ENCODE measurements at places on chromosomes 3 and 15.

DNA sequence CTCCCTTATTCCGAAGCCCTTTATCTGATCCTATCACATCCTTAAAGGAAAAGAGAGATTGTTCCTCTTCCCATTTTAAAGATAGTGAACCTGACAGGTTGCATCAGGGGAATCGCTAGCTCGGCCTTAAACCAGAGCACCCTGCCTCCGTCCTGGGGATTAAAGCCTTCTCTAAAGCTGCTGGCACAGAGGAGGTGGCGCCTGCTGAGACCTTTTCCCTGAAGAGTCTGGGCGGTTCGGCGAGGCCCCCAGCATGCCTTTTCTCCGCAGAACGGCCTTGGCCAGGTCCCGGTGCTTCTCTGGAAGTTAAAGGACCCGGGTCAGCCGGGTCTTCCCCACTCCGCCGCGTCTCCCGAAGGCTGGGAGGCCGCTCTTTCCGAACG lies 593 bp downstream of the FAM219B start:
- DNase-seq = peak; percentile 17

- DNase-seq = no peak
Observed at GRCh38 chr15:77384086-77384485, 35.8 kb downstream of the PEAK1 start.

GRCh38 chr15:66802025-66803001 lies 100.3 kb downstream of the SMAD6 start:
- DNase-seq = no peak

GRCh38 chr3:129001101-129001805 lies at the start of gene EFCC1:
Gene EFCC1 (plus strand): TSS chr3:129001304. CDS start chr3:129001629, 325 bp downstream.
- no peak for DNase-seq

DNA sequence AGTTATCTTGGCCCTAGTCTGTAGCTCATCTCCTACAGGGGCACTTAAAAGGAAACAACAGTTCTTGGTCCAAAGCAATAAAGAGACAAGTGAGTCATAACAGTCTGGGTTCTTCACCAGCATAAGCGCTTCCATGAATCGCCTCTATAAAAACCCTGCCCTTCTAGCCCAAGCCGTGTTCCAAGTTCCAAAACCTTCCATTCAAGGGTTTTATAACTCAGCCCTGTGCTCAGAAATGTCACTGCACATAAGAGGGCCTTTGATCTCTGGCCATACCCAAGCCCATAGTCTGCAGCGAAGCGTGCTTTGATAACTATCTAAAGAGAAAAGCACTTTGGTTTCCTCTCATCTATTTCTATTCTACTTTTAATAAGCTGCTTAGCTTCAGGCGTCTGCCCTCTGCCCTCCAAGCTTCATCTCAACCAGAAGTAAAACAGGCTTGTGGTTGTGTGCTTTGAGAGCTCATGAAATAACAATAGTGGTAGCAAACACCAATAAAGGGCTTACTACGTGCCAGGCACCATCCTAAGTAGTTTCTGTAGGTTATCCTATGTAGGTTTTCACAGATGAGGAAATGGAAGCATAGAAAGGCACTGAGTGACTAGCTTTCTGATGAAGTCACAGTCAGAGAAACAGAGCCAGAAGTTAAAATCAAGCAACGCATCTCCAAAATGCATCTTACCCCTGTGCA lies 64.0 kb upstream of the AKAP13 start:
- DNase-seq = no peak

DNA sequence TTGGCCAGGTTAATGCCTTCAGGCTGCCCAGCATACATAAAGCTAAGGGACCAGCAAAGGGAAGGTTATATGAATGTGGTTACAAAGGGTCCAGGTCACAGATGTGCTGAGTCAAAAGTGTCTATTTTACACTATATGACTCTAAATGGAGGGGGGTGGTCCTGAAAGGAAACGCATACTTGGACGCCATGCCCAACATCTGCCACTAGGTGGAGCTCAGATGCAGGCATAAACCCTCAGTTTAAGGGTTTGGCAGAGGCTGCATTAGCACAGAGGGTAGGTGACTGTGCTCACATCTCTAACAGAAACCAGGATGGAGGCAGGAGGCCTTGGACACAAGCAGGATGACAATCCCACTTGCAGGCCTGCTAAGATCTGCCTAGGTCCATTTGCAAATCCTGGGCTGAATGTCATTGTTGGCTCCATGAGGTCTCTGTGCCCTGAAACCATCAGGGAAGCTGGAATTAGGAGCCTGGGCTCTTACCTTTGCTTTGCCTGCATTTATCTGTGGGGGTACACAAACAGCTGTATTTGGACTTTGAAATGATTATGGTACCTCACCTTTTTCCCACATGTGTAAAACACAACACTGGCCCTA lies 55.8 kb downstream of the ZNF621 start:
- DNase-seq = peak; percentile 48

DNA sequence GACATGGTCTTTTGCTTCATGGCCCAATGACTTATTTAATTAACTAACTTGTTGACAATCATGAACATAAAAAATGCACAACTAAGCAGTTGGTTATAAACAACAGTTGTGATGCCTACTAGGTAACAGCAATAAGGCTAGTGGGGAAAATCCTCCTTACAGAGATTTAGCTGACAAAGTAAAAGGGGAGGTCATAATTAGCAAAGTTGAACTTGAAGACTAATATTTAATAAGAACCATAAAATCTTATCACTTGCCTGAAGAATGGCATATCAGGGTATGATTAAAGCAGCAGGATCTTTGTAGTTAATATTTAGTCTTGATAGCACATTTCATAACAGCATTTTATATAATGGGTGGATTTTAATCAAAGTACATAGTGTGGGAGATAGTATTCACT lies 84.2 kb downstream of the MME start:
- no peak for DNase-seq

DNA sequence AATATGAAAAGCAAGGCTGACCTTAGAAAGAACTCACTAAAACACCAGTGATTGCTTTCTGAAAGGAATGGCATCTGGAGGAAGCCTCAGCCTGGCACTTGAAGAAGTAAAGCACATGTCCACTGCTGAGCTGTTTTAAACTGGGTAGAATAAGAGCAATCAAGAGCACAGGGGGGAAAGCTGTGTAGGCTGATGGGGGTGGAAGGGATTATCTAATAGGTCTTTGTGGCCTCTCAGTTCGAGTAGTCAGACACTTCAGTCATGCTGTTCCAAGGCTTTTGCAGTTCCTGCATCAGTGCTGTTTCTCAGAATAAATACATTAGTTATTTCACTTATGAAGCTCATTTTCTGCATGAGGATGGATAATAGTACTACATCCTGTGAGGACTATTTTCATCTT lies 22.6 kb downstream of the CCDC191 start:
- DNase-seq = no peak

- DNase-seq = no peak
Observed at GRCh38 chr3:64023861-64024223, 548 bp upstream of the PSMD6 start.

GRCh38 chr3:80994085-80994665 lies 767.3 kb downstream of the GBE1 start:
- DNase-seq = no peak

DNA sequence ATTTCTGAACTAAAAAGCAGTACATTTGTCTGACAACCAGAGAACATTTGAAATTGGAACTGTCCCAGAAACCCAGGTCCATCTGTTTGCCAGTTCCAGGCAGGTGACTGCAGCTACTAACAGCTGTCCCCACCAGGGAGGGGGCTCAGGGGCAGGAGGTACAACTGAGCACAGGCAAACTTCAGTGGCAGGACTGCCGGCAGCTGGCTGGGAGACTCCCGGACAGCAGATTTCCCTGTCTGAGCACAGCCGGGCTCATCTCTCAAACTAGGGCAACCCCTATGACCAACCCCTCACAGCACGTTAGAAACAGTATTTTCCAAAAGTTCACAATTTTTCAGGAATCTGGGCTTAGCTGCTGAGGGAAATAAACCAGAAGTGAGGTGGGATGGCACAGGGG lies 88.8 kb downstream of the MEGF11 start:
- DNase-seq = no peak

DNA sequence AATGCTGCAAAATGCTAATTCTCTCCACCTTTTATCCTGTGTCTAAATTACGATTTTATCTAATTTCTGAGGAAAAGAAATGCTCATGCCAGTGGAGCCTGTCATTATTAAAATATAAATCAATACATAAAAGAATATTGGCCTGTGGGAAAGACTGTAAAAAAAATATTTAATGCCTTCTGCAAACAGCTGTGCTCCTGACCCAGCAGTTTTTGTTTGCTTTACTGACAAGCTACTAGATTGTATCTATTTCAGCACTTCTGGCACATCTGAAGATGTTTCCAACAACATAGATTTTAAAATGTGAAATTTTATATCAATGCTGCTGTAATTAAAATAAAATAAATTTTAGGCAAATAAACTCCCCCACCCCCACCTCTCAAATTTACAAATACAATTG lies 493.6 kb upstream of the AGTR1 start:
- DNase-seq = no peak

DNA sequence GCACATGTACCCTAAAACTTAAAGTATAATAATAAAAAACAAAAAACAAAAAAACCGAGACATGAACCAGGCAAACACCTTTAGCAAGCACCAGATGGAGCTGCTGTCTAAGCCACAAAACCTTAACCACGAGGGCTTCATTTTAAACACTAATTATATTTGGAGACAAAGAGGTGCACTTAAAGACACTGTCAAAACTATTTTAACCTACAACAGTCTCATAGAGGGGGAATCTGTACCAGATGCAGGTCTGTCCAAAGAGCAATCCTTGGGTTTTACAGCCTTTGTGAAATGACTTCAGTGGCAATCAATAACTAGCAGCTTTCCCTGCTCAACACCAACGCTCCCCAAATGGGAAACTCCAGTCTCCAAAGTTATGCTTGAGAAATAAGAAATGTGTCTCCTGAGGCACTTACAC lies 115.7 kb upstream of the TSPAN3 start:
- no peak for DNase-seq

GRCh38 chr15:70426096-70426821 lies 328.5 kb upstream of the TLE3 start:
- DNase-seq = no peak

GRCh38 chr15:55784286-55784685 lies 41.3 kb upstream of the PRTG start:
- no peak for DNase-seq

GRCh38 chr3:177185035-177185574 lies 12.2 kb downstream of the TBL1XR1 start:
- DNase-seq = no peak

- no peak for DNase-seq
Observed at GRCh38 chr15:80026754-80027153, 32.7 kb upstream of the ZFAND6 start.

- no peak for DNase-seq
Observed at GRCh38 chr15:54547491-54547890, 569.2 kb downstream of the UNC13C start.

DNA sequence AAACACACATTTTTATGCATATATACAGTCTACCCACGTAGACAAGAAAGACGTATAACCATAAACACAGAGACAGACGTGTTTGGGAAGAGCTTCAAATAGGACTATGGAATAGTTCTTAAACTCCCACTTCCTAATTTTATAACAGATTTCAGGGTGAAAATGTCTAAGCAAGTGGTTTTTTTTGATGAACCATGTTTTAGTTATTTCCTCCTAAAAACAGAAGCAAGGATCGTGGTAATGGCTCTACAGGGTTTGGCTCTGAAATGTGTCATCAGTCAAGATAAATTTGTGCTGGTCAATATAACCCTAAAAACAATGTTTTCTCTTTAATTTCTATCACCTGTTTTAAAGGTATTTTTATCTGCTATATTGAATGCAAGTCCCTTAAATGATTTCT lies 58.2 kb downstream of the FMN1 start:
- no peak for DNase-seq

DNA sequence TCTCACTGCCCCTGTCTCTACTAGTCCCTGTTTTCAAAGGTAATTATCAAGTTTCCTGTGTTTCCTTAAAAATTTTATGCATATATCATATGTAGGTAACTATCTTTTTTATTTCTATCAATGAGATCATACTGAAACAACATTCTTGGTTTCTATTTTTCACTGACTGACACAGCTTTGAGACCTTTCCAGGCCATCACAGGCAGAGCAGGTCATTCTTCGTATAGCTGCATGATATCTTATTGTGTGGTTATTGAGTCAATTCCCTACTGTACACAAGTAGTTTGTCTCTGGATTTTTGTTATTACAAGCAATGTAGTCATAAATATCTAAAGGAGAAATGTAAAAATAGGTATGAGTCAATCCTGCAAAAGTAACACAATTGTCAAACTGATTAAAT lies 169.6 kb downstream of the CFAP20DC start:
- DNase-seq = no peak

DNA sequence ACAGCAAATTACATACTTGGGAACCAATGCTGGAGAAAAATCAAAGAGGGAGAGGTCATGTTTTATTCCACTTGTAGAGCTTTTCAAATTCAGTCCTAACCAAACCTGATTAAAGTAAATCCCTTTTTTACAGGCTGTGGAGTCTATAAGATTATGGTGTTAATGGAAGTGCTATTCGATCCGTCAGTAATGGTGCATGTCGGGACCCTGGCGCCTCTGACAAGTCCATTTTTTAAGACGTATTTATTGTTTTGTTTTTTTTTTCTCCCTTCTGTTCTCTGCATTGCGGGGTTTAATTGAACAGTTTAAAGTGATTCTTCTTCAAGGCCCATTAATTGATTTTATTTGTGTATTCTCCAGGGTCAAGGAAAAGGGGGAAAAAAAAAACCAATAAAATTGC lies 725.9 kb downstream of the TUSC7 start:
- DNase-seq = no peak

DNA sequence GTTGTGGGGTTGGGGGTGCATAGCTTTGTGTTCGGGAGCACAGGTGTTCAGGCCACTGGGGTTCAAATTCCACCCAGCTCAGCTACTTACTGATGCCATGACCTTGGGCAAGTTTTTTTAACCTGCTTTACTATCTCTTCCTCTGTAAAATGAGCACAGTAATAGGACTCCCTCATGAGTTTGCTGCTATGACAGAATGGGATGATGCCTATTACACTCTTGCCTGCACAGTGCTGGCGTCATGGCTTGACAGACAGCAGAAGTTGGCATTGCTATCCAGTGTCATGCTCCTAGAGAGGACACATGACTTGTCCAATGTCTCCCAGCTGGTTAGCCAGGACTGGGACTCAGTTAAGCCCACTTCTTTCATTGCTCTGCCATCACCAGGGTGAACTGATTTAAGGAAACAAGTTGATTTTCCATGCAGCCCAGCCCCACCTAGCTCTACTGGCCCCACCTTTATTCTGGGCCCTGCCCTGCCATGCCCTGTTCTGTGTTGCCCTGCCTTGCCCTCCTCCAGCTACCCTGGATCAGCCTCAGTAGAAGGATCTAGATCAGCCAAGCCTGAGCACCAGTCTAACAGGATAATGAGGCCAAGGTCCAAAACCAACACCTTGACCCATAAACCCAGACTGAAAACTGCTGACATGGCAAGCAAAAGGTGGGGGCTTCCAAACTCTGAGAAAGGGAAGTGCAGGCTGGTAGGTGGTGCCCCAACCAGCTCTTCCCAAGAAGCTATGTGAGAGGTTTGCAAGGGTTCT lies 155.8 kb upstream of the ATP11B start:
- no peak for DNase-seq

GRCh38 chr3:67995206-67995605 lies 340.8 kb upstream of the SUCLG2 start:
- DNase-seq = no peak

- no peak for DNase-seq
Observed at GRCh38 chr3:57105585-57105984, 45.1 kb downstream of the SPATA12 start.

GRCh38 chr3:130414457-130414856 lies 69.0 kb downstream of the COL6A5 start:
- no peak for DNase-seq

- no peak for DNase-seq
Observed at GRCh38 chr3:37418357-37418756, 244.0 kb upstream of the LRRFIP2 start.
